ENCODE measurements at places on chromosomes 5 and 9. TPM values are rescaled to one million over a fixed set of nuclear protein-coding genes. Genes with fewer than 3 reads are reported as not detected.

- no peak overlapping the region for H3K27ac ChIP-seq
- no peak for DNase-seq
- no peaks in the 10 kb centered on the region for H3K36me3 ChIP-seq
- H3K4me3 ChIP-seq: no peak overlapping the region
Observed at GRCh38 chr5:106254784-106255183, 1416.0 kb downstream of the EFNA5 start.

DNA sequence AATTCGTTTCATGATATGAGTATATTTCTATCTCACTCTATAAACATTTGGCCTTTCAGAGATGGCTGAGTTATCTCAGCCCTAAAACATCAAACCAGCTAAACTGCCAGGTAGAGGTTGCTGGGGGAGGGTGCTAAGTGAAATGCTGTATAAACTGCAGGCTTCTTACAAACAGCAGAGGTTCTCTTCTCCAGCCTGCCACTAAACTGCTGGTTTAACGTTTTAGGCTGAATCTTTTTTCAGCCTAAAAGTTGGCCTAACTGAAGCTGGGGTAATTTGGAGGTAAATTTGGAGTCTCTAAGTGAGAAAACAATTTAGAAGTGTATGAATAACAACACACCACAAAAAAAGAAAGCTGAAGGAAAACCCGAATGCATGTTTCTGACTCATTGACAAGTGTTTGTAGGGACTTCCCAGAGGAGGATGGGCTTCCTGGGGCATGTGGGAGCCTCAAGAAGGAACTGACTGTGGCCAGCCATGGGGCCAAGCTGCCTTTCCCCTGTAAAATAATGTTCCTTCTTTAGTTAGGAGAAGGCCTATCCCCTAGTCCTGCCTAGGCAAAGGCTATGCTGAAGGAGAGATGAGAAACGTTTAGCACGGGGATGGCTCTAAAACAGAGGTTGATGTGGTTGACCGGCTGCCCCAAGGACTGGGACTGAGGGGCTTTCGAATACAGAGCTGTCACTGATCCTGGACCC lies 44.3 kb downstream of the SLC28A3 start:
- peak; percentile 25 for DNase-seq
- no peaks in the 10 kb centered on the region for H3K27me3 ChIP-seq
- peaks cover 8% of the 10 kb centered on the region for H3K4me1 ChIP-seq

The ADGRV1 gene
- total RNA-seq: 22.7 TPM

DNA sequence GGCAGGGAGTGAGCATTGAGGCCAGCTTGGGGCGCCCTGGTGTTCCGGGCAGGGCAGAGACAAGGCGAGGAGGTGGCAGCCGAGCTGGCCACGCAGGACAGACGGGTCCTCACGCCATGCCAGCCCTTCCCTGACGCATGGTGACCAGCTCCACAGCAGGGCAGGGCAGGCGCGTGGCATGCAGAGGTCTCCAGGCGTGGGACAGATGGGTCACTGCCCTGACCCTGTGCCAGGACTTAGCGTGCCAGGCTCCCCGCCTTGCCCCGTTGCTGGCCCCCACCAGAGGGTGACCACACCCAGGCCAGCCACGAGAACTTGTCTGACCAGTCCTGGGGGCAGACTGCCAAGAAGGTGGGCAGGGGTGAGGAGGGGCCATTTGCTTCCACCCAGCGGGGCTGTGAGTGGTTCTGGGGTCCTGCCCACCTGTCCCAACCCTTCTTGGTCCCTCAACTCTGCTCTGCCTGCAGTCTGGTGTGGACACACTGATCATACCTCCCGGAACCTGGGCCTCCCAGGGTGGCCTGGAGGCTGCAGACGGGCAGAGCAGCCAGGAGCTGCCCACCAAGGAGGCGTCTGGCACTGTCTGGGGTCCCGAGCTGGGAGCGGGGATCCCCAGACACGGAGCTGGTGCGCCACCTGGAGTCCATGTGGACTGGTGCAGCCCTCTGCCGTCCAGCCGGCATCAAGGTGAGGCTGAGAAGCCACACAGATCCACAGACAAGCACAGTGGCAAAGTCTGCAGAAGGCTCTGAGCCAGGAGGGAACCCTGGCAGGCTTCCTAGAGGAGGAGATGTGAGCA lies at the start of gene RNF224:
RNF224 (plus strand) TSS at position 449 of the 799 bp plus-strand sequence. CDS start 834 bp downstream, outside the sequence.
- peak; percentile 87 for DNase-seq
- no peaks in the 10 kb centered on the region for H3K36me3 ChIP-seq
- H3K4me3 ChIP-seq: peak within 1 kb of the TSS; percentile 59
- no peaks in the 10 kb centered on the region for H3K27me3 ChIP-seq
- H3K27ac ChIP-seq: peak within 1 kb of the TSS; percentile 99
- H3K4me1 ChIP-seq: peaks cover 40% of the 10 kb centered on the region

The SPATA31A3 gene
- total RNA-seq: not detected

The PHYHD1 gene
- not detected for total RNA-seq

DNA sequence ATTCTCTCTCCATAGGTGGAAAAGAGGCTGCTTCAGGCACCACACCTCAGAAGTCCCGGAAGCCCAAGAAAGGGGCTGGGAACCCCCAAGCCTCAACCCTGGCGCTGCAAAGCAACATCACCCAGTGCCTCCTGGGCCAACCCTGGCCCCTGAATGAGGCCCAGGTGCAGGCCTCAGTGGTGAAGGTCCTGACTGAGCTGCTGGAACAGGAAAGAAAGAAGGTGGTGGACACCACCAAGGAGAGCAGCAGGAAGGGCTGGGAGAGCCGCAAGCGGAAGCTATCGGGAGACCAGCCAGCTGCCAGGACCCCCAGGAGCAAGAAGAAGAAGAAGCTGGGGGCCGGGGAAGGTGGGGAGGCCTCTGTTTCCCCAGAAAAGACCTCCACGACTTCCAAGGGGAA lies 16.4 kb downstream of the CD74 start:
- H3K27ac ChIP-seq: no peak overlapping the region
- no peaks in the 10 kb centered on the region for H3K4me1 ChIP-seq
- DNase-seq: no peak
- H3K4me3 ChIP-seq: no peak overlapping the region

The CTXN3 gene
- total RNA-seq: not detected

DNA sequence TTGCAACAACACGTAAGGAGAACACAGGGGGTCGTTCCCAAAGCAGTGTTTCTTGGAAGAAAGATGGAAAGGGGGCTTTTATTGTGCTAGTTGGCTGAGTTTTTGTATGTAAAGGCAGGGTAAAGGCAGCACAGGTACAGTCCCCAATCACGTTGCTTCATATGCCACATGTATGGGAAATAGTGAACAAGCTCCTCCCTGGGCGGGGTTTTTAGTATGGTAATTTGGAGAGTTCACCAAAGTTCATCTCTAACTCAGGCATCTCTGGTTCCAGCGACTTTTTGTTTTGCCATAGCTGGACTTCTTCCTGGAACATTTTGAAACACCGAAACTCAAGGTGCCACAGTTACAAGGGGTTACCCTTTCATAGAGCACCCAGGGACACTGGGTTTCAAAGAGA lies 133.9 kb downstream of the CAAP1 start:
- H3K4me1 ChIP-seq: no peaks in the 10 kb centered on the region
- H3K27ac ChIP-seq: no peak overlapping the region
- DNase-seq: no peak

The LIFR gene
- 15.7 TPM for total RNA-seq

DNA sequence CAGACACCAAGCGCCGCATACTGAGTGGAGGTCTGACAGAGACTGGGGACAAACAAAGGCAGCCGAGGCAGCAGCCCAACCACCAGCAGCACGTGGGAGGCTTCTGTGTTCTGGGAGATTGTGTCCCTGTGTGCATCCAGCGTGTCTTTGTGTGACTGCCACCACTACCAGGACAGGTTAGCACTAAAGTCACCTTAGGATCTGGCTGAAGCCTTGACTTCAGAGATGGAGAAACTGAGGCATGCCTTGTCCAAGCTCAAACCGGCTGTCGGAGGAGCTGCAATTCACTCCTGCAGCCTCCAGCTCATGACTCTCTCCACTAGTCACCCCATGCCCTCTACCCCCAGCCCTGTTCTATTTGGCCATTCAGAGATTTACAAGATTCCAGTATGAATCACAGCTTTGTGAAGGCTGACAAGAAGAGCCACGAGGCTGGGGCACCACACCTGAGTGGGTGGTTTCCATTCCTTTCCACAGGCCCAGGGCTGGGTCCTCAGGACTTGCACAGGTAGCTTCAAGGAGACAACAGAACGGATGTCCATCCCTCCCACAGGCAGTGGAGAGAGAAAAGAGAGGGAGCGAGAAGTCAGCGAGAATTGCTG lies 69.3 kb downstream of the SHB start:
- peaks cover 30% of the 10 kb centered on the region for H3K4me1 ChIP-seq
- H3K4me3 ChIP-seq: no peak overlapping the region
- H3K27ac ChIP-seq: peak overlapping the region; percentile 87
- no peaks in the 10 kb centered on the region for H3K27me3 ChIP-seq

- H3K4me1 ChIP-seq: peaks cover 17% of the 10 kb centered on the region
- no peaks in the 10 kb centered on the region for H3K27me3 ChIP-seq
- H3K27ac ChIP-seq: no peak overlapping the region
- no peak overlapping the region for H3K4me3 ChIP-seq
Observed at GRCh38 chr5:81247441-81247972, 14.4 kb downstream of the CKMT2 start.

- no peak for DNase-seq
- 0 out of 2 replicates have a peak, but pooled peaks cover 5% of the 10 kb centered on the region for H3K27me3 ChIP-seq
- no peaks in the 10 kb centered on the region for H3K36me3 ChIP-seq
- H3K27ac ChIP-seq: no peak overlapping the region
Observed at GRCh38 chr9:84218322-84218721, 122.2 kb downstream of the SLC28A3 start.

DNA sequence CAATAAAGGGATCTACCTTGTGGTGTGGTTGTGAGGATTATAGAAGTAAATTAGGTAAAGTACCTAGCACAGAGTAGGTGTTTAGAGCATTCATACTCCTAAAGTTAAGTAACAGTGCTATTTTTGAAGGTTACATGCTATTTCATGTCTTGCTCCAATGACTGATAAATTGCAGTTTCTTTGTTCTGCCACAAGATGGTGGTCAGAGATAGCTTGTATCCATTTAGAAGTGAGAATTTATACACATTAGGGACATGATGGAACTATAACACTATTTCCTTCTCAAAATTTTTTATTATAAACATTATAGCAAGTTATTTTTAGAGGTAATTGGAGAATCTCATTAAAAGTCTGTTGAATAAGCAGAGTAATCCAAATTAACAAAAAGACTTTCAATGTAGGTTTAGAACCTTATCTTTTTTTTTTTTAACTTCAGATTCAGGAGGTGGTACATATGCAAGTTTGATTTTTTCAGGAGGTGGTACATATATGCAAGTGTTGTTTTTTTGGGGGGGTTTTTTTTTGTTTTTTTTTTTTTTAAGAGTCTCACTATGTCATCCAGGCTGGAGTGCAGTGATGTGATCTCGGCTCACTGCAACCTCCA lies 17.1 kb downstream of the MTREX start:
- DNase-seq: peak; percentile 16
- H3K27ac ChIP-seq: no peak overlapping the region
- H3K36me3 ChIP-seq: peaks cover 7% of the 10 kb centered on the region
- no peaks in the 10 kb centered on the region for H3K4me1 ChIP-seq

- DNase-seq: peak; percentile 81
- H3K27ac ChIP-seq: peak overlapping the region; percentile 34
- peak overlapping the region; percentile 7 for H3K4me3 ChIP-seq
- H3K36me3 ChIP-seq: no peaks in the 10 kb centered on the region
- peaks cover 10% of the 10 kb centered on the region for H3K27me3 ChIP-seq
Observed at GRCh38 chr9:37602817-37603216, 10.4 kb upstream of the TOMM5 start.

DNA sequence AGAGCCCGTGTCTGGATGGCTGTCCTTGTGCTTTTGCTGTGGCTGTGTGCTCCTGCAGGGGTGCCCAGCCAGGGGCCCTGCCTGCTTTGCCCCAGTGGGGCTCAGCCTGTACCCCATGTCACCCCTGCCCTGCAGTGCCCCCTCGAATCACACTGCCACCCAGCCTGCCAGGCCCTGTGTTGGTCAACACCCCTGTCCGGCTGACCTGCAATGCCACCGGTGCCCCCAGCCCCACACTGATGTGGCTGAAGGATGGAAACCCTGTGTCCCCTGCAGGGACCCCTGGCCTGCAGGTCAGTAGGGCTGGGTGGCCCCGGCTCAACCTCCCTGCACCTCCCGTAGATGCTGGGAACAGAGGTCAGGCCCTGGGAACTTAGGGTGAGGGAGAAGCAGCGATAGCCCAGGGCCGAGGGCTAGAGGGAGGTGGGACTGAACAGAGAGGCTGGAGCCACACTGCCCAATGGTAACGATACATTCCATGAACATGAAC lies 82.8 kb upstream of the ASS1 start:
- DNase-seq: no peak
- H3K4me1 ChIP-seq: peaks cover 12% of the 10 kb centered on the region
- H3K36me3 ChIP-seq: no peaks in the 10 kb centered on the region
- no peaks in the 10 kb centered on the region for H3K27me3 ChIP-seq
- H3K4me3 ChIP-seq: no peak overlapping the region
- no peak overlapping the region for H3K27ac ChIP-seq

The ELAVL2 gene
- 10.9 TPM for total RNA-seq

DNA sequence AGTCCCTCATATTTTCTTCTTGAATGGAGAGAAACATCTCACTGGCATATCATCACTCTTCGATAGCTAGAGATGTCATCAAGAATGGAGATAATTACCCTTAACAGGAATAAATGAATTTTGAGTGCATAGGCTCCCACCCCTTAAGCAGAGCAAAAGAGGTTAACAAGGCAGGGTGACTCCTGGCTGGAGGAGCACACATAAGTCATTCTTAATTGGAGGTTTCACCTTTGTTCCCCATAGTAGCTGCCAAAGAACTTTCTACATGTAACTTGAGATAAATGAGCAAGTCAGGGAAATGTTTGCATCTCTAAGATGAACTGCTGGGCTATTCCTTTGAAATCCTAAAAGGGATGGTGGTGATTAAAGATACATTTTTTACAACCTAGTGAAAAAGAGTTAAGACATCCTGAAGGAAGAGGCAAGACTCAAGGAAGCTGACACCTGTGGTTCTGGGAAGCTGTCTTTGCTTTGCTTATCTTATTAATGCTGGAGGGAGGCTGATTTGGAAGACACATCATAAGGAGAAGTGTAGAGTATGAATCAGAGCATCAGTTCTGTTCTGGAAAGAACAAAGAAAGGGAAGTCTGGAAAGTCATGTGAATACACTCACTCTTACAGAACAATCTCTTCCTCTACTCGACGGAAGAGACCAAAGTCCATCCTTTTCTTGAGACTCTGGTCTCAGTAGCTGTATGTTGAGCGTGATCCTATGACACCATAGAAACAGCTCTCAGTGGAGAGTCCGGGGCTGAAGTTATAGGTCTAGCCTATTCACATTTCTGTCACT lies 326.3 kb downstream of the OSTF1 start:
- no peak overlapping the region for H3K27ac ChIP-seq
- H3K4me3 ChIP-seq: no peak overlapping the region
- no peaks in the 10 kb centered on the region for H3K4me1 ChIP-seq
- no peak for DNase-seq

All from PC-3 (cell line).